ENCODE measurements at places on chromosomes 11 and 22.

DNA sequence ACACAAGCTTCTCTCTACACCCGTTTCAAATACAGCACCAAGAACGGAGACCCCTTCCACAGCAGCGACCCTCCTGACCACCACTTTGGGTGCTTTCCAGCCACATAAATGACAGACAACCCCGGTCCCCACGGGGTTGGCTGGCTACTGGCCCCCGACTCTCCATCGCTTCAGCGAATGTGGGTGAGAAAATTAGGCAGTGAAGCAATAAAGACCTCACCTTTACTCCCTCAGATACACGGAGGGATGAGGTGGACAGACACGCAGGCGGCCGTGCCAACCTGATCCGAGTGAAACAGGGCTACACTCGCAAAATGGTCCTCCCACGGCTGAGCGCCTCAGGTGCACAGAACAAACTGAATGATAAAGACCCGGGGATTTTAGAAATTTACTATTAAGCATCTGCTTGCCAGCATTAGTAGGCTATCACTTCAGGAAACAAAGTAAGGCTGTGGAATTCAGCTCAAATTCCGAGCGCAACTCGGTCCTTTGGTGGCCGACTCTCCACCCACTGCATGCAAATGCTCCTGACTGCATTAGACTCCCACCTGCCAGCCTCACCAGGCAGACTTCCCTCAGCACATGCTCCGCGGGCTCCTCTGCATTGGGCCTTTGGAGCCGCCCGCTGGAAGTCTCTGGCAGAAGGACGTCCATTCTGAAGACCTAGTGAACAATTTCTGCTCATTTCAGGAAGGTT lies 12.8 kb upstream of the EFCAB6 start:
- DNase-seq = no peak

GRCh38 chr11:2355000-2355644 lies 22.0 kb upstream of the CD81 start:
- DNase-seq = no peak

GRCh38 chr11:117492578-117493251 lies 165.1 kb downstream of the CEP164 start:
- no peak for DNase-seq

DNA sequence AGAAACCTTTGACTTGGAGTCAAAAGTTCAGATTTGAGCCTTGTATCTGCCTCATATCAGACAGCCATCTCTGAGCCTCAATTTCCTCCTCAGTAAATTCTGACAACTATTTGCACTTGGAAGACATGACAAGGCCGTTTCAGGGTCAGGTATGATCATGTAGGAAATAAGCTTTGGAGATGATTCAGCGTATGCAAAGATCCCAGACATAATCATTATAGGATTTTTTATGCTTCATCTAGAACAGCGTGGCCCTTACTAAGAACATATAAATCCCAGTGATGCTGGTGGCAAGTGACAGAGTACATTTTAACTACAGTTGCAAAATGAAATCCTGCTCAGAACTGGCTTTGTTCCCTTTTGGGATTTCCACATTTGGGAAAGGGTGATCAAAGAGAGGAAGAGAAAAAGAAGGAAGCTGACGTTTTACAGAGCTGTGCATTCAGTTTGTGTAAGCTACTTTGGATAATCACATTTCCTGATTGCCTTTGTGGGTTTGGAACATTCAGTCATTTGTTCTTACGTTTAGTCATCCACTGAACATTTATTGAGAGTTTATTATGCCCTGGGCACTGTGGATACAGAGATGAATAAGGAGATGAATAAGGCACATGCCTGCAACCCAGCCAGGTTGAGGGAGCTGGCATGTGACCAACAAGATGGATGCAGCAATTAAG lies 81.9 kb upstream of the HEPHL1 start:
- DNase-seq = no peak

DNA sequence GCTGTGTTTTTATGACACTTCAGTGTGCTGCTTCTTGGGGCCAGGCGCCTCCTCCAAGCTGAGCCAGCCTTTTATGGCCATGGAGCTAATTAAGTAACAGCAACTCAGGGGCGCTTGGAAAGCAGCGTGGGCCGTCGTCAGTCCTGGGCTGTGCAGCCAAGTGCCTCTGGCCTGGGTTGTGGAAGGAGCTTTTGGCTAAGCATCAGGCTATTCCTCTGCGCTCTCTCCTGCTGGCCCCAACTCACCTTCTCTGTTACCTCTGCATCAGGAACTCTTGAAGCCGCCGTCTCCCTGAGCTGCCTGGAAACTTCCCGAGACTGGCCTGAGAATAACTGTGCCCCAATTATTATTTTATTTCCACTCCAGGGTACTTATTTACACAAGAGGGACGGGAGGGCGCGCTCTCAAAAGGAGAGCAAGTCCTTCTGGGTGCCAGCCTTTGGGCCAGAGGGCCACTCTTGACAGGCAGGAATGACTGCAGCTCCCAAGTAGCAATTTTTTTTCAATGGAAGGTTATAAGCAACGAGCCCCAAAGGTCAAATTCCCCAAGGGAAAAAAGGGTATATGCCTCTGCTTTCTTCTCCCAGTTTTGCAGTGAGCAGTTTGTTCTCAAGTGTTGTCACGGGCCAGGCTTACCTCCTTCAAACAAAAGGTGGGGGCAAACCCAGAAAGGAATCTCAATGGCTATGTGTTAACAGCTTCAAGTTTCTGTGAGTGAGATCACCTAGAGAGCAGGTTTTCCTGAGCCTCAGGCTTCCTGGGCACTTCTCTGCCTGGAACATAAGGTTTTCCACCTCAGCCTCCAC lies 38.5 kb upstream of the NAV2 start:
- peak; percentile 44 for DNase-seq

DNA sequence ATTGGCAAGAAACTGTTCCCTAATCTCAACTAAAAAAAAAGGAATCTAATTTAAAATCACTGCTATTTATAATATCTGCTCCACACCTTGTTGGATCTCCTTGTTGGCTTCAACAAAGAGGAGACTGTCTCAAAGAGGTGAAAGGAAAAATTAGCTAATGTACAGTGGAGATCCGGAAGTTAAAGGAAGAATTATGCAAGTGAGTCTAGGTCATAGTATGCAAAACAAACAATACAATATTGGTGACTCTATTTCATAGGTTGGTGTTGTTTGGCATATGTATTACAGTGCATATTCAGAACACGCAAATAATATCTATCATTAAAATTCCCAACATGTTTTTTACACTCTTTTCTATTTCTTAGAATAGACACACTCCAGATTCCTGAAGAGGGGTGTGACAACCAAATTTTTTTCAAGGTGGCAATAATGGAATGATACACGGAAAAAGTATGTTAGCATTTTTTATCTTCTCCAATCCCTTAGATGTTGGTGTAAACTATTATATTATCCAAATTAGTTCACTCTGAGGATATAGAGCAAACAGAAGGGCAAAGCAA lies 685.3 kb downstream of the KCNA4 start:
- DNase-seq = no peak

DNA sequence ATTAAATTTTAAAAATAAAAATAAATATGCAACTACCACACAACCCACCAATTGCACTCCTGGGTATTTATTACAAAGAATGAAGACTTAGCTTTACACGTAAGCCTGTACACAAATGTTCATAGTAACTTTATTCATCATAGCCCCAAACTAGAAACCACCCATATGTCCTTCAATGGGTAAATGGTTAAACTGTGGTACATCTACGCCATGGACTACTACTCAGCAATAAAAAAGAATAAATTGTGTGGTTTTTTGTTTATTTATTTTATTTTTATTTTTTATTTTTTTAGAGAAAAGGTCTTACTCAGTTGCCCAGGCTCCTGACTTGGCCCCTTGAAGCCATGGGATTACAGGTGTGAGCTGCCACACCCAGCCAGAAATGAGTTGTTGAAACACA lies 14.6 kb downstream of the GAL start:
- DNase-seq = no peak

- DNase-seq = no peak
Measured at GRCh38 chr11:114799476-114799875, 121.1 kb downstream of the NXPE2 start.

GRCh38 chr11:22742157-22742613 lies 75.8 kb downstream of the GAS2 start:
- no peak for DNase-seq

- no peak for DNase-seq
Measured at GRCh38 chr11:116231543-116231942, 541.2 kb downstream of the BUD13 start.

- no peak for DNase-seq
Measured at GRCh38 chr22:31733580-31734079, 16.3 kb downstream of the PRR14L start.

DNA sequence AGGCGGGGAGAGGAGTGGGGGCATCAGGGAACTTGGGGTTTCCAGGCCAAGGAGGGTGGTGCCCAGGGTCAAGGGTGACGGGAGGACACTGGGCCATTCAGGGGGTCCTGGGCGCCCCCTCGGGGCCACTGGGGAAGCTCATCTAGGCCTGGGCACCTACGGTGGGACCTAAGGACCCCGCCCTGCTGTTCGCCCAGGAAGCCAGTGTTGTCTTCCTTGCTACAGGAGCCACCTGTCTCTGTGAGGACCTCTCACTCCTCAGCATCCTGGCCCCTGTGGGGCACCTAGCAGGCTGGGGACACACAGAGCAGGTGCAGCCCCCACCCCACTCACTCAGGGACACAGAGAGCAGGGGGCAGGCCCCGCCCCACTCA lies 191.6 kb downstream of the IGLL1 start:
- no peak for DNase-seq

DNA sequence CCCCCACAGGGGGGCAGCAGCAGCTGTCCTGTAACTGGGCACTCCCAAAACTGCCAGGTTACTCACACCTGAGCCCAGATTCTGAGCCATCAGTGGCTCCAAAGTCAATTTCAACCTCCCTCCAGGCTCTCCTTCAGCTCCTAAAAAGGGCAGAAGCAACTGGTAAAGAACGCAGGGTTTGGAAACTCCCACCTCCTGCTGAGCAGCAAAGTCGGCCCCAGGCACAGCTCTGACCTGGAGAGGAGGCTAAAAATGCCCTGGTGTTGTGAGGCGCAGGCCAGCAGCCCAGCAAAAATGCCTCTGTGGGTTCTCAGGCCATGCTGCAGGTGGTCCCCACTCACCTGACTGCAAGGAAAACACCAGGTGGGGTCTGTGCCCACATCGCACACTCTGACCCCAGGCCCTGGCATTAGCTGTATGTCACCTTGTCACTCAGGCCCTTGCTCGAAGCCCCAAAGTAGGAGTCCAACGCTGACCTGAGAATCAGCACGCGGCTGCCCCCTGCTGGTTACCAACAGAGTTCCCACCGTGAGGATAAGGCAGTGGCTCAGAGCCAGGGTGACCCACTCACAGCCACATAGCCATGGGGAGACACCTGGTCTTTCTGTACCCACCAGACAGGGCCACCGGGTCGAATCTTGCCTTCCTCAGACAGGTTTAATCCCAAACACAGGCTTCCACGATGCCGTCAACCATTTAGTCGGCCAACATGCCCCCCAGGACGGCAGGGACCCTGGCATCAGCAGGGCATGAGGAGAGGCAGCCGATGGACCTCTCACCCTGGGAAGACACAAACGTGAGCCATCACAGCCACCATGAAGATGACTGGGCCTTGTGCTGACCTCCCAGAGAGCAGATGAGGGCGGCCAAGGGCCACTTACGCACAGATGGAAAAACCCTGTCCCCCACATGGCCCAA lies 11.1 kb downstream of the POLR3H start:
- peak; percentile 76 for DNase-seq

GRCh38 chr22:46591930-46592329 lies 28.3 kb upstream of the GRAMD4 start:
- no peak for DNase-seq

- DNase-seq = no peak
Measured at GRCh38 chr11:94558932-94559331, 8.2 kb upstream of the PIWIL4 start.

DNA sequence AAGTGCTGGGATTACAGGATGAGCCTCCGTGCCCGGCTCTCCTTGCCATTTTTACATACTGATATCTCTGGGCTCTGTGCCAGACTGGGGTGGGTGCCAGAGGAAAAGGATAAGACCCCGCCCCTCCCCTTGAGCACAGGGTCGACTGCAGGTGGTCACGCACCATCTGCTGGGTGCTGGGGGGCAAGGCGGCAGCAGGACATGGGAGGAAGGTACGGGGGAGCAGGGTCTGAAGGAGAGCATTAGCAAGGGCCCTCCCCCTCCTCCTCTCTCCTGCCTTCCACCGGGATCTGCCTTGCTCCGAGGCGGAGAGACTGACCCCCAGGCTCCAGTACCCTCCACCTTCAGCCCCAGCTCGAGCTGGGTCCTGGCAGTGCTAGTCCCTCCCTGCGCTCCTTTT lies 9.7 kb upstream of the PGA3 start:
- no peak for DNase-seq

DNA sequence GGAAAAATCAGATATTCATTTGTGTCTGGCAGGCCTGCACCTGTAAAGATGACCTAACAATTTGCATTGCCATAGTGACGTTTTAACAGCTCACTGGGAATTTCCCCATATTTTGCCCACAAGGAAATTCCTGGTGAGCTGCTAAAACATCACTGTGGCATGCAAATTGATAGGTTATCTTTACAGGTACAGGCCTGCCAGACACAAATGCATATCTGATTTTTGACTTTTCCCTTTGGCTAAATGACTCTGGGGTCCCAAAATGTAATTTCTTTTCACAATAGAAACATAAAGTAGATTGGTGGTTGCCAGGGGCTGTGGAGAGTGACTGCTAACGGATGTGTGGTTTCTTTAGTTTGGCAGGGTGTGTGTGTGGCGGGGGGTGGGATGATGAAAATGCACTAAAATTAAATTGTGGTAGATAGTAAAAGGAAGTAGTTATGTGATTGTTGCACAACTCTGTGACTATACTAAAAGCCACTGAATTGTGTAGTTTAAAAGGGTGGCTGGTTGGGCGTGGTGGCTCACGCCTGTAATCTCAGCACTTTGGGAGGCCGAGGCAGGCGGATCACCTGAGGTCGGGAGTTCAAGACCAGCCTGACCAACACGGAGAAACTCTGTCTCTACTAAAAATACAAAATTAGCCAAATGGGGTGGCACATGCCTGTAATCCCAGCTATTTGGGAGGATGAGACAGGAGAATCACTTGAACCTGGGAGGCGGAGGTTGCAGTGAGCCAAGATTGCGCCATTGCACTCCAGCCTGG lies 18.5 kb upstream of the FEZ1 start:
- no peak for DNase-seq

DNA sequence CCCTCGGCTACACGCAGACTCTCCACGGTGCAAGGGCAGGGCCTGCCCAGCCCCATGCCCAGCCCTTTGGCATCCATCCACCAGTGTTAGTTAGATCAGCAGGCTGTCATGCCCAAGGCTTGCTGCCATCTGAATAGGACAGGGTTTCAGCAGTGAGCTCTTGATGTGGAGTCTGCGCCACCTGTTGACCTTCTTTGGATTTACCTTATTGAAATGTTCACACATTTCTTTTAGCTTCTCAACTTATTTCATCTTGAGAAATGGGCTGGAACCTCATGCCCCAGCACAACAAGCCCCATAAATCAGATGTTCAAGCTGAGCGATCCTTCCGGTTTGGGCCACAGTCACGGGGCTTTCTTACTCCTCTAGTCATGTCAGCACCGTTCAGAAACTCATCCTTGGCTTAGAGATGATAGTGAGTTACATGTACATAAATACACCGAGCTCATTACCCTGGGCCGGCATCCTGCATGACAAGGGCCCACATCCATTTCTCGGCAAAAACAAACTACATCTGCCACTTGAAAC lies 61.7 kb downstream of the PARVB start:
- DNase-seq = peak; percentile 40

- DNase-seq = peak; percentile 51
Measured at GRCh38 chr11:10322830-10323792, 18.2 kb downstream of the ADM start.

GRCh38 chr11:122269824-122270223 lies 153.8 kb upstream of the BLID start:
- DNase-seq = no peak
